ENCODE measurements at places on chromosomes 2 and 18.

DNA sequence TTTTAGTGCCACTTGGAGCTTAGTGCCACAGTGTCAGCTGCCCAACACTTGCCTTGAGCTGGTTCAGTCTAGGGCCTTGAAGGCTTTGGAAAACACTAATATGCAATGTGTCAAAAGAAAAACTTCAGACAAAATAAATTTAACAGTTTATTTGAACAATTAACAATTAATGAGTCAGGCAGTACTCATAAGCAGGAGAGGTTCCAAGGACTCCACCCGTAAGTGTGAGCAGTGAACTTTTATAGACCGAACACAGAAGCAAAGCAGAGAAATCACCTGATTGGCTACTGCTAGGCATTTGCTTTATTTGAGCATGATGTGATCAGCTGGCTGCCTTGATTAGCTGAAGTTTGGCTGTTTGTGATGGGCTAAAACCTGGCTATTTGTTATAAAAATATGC is 49.5 kb upstream of the TBC1D8 start:
- DNase-seq, result no peak

GRCh38 chr2:11683966-11684365 is 14.0 kb upstream of the NTSR2 start:
- DNase-seq, result no peak

DNA sequence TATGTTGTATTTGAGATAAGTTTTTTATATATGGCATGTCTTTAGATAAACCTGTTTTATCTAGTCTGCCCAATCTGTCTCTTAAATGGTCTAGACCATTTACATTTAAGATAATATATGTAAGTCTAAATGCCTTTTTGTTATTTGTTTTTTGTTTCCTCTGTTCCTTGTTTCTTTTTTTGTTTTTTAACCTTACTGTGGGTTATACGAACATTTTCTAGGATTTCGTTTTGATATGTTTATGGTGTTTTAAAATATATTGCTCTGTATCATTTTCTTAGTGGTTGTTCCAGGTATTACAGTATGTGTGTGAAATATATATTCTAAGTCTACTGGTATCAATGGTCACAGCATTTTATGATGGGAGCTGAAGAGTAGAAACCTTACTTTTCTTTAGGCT is 13.3 kb downstream of the BCL2L11 start:
- DNase-seq, result no peak

- no peak for DNase-seq
Observed at GRCh38 chr2:32067549-32067948, 4.2 kb downstream of the SPAST start.

DNA sequence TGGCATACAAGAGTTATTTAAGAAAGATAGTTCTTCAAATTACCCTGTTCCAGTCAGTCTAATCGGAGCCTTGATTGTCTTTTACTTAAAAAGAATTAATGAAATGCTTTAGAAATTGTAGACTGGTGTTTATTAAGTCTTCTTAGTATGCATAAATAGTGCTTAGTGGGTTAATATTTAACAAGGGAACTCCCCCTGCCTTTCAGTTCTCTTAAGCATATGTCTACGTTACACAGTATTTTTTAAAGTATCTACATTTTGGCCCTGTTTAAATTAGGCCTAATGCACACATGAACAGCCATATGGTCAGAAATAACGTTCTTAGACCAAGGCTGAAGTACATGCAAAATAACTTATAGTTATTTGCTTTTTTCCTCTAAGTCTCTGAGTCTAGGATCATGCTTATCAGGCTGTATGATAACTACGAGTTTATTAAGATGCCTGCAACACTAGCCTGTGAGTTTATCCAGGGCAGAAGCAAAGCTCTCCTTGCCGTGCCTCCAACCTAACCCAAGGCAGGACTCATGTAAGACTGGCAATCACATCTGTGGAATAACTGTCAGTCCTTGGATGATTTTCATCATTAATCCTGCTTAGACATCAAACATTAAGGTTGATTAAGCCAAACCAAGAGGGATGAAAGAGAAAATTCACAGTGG is 6.7 kb downstream of the BCL2 start:
- DNase-seq, result no peak

GRCh38 chr2:116987447-116987846 is 827.0 kb upstream of the DDX18 start:
- no peak for DNase-seq

DNA sequence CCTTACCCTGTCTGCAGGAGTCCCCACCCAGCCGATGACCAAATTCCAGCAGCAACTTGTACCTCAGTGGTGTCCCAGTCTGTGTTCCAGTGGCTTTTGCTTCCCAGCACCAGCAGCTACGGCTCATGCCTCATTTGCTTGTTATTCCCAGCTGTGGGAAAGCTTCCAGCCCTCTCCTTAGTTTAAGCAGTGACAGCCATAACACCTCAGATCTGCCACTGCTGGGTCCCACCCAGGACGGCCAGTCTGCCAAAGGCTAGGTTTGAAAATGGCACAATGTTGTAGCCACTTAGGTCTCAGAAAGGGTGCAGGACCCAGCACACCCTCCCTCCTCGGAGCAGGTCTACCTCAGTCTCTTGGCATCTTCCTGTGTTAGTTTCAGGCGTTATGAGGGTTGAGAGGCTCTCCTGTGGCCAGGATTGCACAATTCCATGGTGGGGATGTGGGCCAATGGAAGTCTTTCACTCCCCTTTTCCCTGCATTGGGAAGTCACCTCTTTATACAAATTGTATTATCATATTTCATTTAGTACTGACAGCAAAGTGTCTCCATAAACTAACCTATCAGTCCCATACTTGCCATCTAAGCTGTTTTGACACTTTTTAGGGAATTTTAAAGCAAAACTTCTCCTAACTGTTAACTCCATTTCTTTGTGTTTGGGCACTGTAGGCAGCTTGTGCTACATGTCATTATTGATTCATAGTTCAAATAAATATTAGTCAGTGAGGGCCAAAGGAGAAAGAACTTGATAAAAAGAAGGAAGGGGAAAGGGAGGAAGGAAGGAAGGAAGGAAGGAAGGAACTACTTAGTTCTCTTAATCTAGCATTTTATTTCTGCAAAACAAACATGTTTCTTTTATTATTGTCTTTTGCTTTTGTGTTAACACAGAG is 62.9 kb upstream of the FAM110C start:
- DNase-seq, result no peak

DNA sequence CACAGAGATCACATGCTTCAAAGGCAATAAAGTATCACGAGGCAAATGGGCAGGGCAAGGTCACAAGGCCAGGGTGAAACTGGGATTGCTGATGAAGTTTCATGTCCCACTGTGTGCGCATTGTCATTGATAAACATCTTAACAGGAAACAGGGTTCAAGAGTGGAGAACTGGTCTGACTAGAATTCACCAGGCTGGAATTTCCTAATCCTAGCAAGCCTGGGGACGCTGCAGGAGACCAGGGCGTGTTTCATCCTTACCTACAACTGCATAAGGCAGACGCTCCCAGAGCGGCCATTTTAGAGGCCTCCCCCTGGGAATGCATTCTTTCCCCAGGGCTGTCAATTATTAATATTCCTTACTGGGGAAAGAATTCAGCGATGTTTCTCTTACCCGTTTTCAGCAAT is 33.2 kb downstream of the PTPN4 start:
- no peak for DNase-seq

- DNase-seq, result no peak
Observed at GRCh38 chr18:5529471-5529870, 14.3 kb downstream of the EPB41L3 start.

DNA sequence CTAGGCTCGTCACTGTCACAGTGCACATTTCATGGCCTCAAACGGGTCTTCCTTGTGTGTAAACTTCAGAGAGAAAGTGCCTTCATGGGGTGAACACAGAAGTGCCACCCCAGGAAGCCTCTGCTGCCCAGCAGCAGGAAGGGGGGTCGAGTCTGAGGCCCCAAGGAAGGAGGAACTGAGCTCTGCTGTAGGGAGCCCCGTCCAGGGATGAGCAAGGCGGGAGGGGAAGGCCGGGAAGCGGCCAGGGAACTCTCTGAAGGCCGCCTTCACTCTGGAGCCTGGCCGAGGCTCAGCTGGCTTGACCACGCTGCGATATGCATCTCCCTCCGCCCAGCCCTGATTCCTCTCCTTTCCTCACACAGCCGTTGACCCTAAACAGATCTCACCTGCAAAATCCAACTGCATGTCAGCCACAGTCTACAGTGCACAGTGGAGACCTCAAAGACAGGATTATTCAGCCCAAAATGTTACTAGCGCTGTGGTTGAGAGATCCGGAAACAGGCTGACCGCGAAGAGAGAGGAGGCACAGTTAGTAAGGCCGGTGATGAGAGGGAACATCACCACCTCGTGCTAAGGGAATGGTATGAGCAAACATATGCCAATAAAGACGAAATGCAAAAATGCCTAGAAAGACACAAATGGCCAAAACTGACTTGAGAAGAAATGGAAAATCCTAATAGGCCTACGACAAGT is 34.2 kb upstream of the CTDP1 start:
- no peak for DNase-seq

- no peak for DNase-seq
Observed at GRCh38 chr2:168935810-168936581, 34.9 kb downstream of the G6PC2 start.

DNA sequence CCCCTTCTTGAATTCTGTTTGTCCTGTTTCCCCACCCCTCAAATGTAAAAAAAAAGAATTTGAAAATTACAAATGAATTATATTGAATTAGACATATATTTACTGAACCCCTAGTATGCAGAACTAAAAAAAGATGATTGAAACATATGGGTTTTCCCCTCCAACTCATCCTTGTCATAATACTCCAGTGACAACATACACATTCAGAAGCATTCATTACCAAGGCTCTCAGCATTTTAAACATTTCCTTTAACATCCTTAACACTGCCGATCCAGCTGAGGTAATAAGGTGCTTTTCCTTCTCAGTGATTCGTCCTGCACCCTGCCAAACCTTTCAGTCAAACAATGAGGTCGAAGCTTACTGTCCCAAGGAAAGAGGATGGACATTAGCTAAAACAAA is 53.1 kb upstream of the DTNB start:
- no peak for DNase-seq

DNA sequence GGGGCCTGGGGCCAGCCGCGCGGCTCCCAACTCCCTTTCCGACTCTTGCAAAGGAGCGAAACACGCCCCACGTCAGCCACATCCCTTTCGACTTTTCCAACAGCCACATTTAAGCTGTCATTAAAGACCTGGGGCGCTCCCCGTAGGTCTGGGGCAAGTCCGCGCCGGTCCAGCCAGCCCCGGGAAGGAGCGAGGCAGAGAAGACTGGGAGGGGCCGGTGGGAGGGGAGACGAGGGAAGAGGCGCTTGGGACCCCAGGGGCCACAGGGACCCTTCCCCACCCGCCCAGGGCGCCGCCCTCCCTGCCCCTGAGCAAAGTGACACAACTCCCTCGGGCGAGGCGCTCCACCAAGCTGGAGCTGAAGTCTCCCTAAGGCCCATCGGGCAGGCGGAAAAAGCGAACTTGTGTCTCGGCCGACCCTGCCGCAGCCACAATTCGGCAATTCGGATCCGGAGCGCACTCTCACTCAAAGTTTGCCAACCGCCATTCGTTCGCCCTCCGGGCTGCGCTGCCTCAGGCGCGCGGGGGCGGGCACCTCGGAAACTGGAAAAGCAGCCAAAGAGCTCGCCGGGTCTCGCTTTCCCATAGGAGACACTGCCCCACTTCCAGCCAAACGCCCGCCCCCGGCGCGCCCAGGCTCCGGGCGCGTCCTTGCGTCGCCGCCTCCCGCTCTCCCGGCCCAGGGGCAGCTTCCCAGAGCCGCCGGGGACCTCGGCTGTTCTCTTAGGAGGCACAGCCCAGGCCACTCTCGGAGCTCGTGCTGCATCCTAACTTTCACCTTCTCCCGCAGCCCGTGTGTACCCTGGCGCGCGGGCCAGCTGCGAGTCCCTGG is 1.1 kb upstream of the KCTD1 start:
- peak; percentile 36 for DNase-seq

DNA sequence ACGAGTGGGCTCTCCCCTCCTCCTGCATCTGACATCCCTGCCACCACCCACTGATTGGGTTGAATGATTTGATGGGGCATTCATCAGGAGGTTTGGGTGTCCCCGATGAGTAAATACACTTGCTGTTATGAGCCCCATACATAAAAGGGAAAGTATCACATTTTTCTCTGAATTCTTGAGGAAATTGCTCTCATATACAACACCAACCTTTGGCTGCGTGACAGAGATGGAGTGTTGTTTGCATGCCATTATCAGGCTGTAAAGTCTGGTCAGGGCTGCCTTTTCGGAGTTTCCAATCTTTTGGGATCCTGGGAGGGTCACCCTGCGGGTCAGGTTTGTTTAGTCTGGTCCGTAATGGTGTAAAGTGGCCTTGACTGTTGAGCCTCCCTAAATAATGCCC is 227.9 kb upstream of the SPRED2 start:
- DNase-seq, result no peak

DNA sequence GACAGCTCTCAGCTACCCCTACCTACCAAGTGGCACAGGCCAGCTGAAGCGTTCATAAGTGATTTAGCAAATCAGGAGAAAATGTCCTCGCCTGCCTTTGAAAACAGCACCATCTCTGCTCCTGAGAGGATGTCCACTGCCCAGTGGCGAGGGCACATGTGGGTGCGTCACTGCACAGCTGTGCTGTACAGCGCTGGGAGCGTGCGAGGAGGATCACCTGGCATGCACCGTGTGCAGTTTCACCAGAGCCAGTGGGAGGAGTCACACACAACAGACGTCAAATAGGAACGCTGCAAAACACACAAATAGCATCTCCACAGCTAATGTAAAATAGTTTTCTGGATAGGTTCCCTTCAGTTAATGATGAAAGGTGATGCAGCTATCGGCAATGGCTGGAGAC is 154.1 kb downstream of the HDAC4 start:
- no peak for DNase-seq

DNA sequence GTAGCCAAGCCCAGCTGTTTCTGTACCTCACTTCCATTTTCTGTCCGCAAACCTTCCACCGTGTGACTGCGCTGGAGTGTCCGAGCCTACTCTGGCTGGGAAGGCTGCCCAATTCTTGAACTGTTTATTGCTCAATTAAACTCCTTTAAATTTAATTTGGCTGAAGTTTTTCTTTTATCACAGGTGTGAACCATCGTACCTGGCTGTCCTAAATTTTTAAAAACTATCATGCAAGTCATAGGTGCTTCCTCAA is 6.2 kb upstream of the RNU2-63P start:
- DNase-seq, result no peak

DNA sequence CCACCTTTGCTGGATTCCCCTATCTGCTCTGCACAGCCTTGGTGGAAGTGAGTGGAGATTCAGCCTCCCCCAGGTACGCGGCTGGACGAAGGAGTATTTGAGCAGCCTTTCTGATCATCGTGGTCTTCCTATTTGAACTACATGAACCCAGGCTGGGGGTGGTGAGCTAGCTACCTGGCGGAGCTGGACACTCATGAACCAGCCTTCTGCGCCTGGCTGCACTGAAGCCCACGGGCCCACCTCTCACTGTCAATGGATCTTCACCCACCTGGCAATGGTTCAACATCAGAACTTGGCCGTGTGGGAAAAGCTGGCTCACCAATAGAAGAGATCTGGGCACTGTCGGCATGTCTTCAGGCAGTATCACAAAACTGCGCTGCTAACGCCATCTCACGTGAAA is 35.4 kb downstream of the ANKMY1 start:
- DNase-seq, result no peak

GRCh38 chr2:126272401-126272800 is 383.6 kb upstream of the GYPC start:
- no peak for DNase-seq

- no peak for DNase-seq
Observed at GRCh38 chr2:191740016-191740419, 62.1 kb downstream of the NABP1 start.
